ENCODE measurements at places on chromosomes 1 and 21.

DNA sequence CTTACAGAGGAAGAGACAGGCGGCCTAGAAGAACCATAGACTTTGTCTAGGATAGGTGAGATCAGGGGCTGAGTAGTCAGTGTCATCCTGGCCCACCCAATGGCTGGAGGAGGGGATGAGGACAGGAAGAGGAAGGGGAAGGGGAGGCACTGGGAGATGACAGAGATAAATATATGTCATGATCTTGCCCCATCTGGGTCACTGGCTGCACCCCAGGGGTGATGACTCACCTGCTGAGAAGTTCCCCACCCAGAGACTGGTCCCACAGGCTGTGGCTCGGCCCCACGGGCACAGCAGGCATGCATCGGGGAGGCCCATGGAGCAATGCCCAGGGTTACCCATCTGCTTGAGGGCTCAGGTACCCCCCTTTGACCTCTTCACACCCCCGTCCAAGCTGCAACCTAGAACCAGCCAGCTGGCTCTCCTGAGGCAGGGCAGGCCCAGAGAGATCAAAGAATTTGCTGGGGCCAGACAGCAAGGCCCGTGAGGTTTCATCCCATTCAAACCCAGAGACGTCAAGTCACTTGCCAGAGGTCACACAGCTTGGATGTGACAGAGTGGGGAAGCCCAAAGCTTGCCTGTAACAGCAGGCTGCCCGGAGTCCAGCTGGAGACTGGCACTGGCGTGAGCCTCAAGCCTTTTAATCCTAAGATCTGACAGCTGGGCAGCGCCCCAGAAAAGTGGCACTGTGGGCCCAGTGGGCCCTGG, 34.7 kb upstream of the CASZ1 start:
- no peaks in the 10 kb centered on the region for H3K27me3 ChIP-seq
- no peak overlapping the region for H3K27ac ChIP-seq
- H3K4me3 ChIP-seq, result no peak overlapping the region
- no peaks in the 10 kb centered on the region for H3K36me3 ChIP-seq
- H3K4me1 ChIP-seq, result peaks cover 12% of the 10 kb centered on the region

DNA sequence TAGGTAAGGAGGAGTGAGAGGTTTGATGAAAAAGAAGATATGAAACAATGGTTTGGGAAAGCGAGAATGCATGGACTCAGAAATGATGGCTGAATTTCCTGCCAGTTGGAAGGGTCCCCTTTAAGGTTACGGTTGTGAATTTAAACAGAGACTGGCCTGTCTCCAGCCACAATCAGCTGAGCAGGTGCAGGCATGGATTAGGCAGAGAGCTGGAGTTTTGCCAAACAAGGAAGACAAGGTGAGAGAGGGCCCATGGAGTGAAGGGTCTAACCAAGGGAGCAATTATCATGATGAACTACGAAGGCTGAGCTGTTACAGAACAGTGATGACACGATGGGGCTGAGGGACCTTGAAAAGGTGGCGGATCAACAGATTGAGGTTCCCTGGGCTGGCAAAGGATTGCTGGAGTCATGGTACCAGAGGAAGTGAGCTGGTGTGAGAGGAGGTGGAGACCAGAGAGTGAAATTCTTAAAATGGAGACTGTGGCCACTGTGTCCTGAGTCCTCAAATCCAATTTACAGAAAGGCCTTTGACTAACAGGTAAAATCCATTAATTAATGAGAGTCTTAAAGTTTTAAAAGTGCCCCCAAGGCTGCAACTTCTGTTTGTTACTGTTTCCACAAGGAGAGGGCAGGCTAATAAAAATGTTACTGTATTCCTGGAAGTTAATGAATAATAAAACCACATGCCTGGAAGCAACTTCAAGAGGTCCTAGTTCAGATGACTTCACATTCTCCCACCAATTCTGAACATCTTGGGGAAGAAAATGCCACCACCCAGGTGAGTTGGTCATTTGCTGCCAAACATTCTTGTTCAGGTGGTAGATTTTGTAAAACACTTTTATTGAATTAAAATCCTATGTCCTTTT, 41.5 kb downstream of the LHX9 start:
- H3K4me3 ChIP-seq, result no peak overlapping the region
- H3K4me1 ChIP-seq, result no peaks in the 10 kb centered on the region
- H3K27ac ChIP-seq, result no peak overlapping the region
- H3K27me3 ChIP-seq, result no peaks in the 10 kb centered on the region
- no peaks in the 10 kb centered on the region for H3K36me3 ChIP-seq
- DNase-seq, result no peak

DNA sequence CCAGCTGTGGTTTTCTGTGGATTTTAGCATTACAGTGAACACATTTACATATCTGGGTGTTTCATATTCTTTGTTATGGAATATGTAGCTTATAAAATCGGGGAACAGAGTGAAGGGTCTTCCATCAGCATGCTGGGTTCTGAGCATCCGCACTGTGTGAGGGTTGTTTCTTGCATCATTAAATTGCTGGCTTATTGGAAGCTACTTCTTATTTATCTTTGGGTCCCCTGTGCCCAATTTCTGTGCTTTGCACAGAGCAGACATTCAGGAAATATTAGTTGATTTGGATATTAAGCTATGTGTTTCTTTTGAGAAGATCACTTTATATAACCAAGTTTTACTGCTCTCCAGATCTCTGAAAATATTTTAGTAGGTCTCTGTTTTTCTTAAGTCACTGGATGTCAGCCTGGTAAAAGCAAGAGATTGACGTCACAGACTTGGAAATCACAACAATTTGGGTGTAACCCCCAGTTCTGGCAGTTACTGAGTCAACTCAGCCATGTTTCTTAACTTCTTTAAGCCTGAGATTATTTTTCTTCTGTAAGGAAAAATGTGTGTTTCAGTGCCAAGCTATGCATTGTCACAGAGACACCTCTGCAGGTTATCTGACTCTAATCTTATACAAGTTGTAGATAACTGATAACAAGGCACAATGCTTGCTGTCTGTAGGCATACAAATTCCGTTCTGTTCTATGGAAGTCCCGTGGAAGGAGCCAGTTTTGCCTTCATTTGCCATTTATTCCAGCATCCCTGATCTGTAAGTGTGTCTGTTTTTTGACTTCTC, 258.3 kb upstream of the KAZN start:
- no peaks in the 10 kb centered on the region for H3K36me3 ChIP-seq
- H3K27me3 ChIP-seq, result no peaks in the 10 kb centered on the region
- no peak overlapping the region for H3K27ac ChIP-seq
- no peaks in the 10 kb centered on the region for H3K4me1 ChIP-seq

GRCh38 chr1:6385488-6386191, 7.9 kb downstream of the ACOT7 start:
- H3K36me3 ChIP-seq, result no peaks in the 10 kb centered on the region
- H3K27ac ChIP-seq, result no peak overlapping the region
- no peaks in the 10 kb centered on the region for H3K27me3 ChIP-seq
- no peaks in the 10 kb centered on the region for H3K4me1 ChIP-seq

- H3K27me3 ChIP-seq, result no peaks in the 10 kb centered on the region
- no peak for DNase-seq
- no peak overlapping the region for H3K27ac ChIP-seq
- no peaks in the 10 kb centered on the region for H3K36me3 ChIP-seq
These were observed 29.6 kb downstream of the FAAH start for GRCh38 chr1:46423574-46424240.

- DNase-seq, result no peak
- H3K4me3 ChIP-seq, result no peak overlapping the region
- H3K27me3 ChIP-seq, result no peaks in the 10 kb centered on the region
- H3K27ac ChIP-seq, result no peak overlapping the region
These were observed 86.8 kb downstream of the SMYD3 start for GRCh38 chr1:246420300-246420699.

DNA sequence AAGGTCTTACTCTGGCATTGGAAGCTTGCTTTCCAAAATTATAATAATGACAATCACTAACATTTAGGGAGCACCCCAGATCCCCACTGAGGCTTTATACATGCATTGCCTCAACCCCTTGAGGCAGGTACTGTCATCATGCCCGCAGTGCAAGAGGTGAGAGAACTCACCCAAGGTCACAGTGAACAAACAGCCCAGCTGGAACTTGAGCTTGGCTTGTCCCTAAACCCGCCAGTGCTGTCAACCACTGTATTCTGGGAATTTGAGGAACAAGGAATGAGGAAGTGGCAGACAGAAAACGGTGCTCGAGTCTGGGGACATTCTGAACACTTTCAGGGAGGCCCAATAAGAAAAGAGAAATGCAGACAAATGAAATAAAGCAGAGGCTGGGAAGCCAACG, 34.6 kb upstream of the TLR5 start:
- no peaks in the 10 kb centered on the region for H3K4me1 ChIP-seq
- H3K27ac ChIP-seq, result no peak overlapping the region

- H3K4me1 ChIP-seq, result peaks cover 10% of the 10 kb centered on the region
- H3K36me3 ChIP-seq, result peaks cover 27% of the 10 kb centered on the region
- no peak overlapping the region for H3K4me3 ChIP-seq
- no peaks in the 10 kb centered on the region for H3K27me3 ChIP-seq
- H3K27ac ChIP-seq, result no peak overlapping the region
These were observed 85.1 kb downstream of the ENAH start for GRCh38 chr1:225567789-225568188.

DNA sequence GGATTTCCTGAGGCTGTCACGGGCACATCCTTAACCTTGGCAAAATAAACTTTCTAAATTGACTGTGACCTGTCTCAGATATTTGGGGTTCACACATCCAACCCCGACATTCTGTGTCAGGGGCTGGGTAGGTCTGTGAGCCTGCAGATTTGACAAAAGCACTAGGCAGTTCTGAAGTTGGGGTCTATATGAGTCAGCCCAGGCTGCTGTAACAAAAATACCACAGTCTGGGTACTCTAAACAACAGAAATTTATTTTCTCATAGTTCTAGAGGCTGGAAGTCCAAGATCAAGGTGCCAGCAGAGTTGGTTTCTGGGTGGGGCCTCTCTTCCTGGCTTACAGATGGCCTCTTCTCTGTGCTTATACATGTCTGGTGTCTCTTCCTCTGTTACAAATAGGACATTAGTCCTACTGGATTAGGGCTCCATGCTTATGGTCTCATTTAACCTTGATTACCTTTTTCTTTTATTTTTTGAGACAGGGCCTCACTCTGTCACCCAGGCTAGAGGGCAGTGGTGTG, 3.0 kb upstream of the CPLANE2 start:
- no peaks in the 10 kb centered on the region for H3K27me3 ChIP-seq
- H3K27ac ChIP-seq, result no peak overlapping the region
- no peak overlapping the region for H3K4me3 ChIP-seq
- no peaks in the 10 kb centered on the region for H3K36me3 ChIP-seq

GRCh38 chr1:211135342-211135950, 1.5 kb upstream of the KCNH1 start:
- peaks cover 63% of the 10 kb centered on the region for H3K27me3 ChIP-seq
- H3K27ac ChIP-seq, result no peak overlapping the region
- H3K36me3 ChIP-seq, result no peaks in the 10 kb centered on the region
- H3K4me3 ChIP-seq, result no peak overlapping the region

DNA sequence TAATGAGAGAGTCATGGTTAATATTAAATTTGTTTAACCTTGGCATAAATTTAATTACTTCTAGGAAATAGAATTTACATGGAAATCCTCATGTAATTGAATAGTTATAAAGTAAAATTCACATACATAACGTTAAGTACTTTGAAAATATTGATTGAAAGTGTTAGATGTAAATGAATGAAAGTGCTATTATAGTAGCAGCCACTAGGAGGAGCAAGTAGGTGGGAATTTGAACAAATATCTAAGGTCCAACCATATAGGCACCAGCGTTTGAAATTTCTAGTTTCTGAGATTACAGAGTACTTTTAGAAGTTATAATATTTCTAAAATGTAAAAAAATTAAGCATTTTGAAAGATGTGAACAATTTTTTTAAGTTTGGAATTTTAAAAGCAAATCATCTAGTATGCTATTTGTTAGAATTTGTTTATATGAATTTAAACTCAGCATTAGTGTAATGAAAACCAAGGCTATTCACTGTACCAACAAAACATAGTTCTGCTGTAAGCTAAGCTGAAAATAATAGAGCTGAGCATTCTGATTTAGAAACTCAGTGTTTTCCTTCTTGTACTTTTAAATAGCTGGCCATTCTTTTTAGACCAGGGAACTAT, 3.3 kb downstream of the B3GALT2 start:
- peaks cover 42% of the 10 kb centered on the region for H3K4me1 ChIP-seq
- DNase-seq, result no peak
- H3K27ac ChIP-seq, result no peak overlapping the region
- H3K27me3 ChIP-seq, result no peaks in the 10 kb centered on the region
- H3K36me3 ChIP-seq, result no peaks in the 10 kb centered on the region
- no peak overlapping the region for H3K4me3 ChIP-seq

- no peak overlapping the region for H3K27ac ChIP-seq
- DNase-seq, result no peak
- no peaks in the 10 kb centered on the region for H3K36me3 ChIP-seq
- no peaks in the 10 kb centered on the region for H3K27me3 ChIP-seq
- H3K4me3 ChIP-seq, result no peak overlapping the region
- H3K4me1 ChIP-seq, result no peaks in the 10 kb centered on the region
These were observed 149.1 kb downstream of the GREM2 start for GRCh38 chr1:240462766-240463395.

GRCh38 chr1:39755965-39756659, 15.0 kb downstream of the OXCT2 start:
- peaks cover 90% of the 10 kb centered on the region for H3K36me3 ChIP-seq
- DNase-seq, result no peak
- no peak overlapping the region for H3K4me3 ChIP-seq
- no peaks in the 10 kb centered on the region for H3K4me1 ChIP-seq
- H3K27ac ChIP-seq, result no peak overlapping the region

DNA sequence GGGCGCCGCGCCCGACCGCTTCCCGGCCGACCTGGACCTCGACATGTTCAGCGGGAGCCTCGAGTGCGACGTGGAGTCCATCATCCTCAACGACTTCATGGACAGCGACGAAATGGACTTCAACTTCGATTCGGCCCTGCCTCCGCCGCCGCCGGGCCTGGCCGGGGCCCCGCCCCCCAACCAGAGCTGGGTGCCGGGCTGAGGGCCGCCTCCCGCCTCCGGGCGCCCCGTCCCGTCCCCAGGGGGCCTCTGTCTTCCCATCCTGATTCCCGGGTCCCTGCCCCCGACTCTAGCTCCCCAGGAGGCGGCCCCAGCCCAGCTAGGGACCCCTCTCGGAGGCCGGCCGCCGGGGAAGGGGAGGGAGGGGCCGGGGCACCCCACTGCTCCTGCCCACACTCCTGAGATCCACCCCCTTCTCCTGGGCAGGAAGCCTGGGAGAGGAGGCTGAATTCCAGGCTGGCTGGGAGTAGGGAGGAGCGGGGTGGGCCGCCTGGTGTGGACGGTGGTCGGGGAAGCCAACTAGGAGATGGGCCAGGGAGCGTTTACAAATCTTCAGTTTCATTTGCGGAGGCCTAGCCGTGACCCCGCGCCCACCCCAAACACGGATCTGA, 21.4 kb downstream of the FOXO6 start:
- DNase-seq, result peak; percentile 72
- no peaks in the 10 kb centered on the region for H3K36me3 ChIP-seq
- H3K27me3 ChIP-seq, result no peaks in the 10 kb centered on the region
- H3K27ac ChIP-seq, result peak overlapping the region; percentile 66
- peaks cover 19% of the 10 kb centered on the region for H3K4me1 ChIP-seq

DNA sequence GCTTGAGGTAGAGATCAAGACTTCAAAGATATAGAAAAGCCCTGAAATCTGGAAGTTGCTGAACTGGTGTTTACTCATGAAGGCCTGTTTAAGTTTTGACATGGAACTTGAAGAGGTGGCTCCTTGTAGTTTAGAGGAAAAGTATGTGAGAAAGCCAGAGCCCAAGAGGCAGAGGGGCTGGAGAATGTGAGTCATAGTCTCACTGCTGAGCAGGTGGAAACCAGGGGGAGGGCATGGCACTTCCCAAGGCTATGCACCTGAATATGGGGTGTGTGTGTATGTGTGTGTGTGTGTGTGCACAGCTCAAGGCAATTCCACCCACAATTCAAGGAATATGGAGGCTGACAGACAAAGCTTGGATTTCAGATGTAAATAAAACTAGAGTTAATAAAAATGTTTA, 46.8 kb upstream of the C1orf198 start:
- H3K4me1 ChIP-seq, result peaks cover 14% of the 10 kb centered on the region
- no peaks in the 10 kb centered on the region for H3K27me3 ChIP-seq
- DNase-seq, result no peak
- H3K27ac ChIP-seq, result no peak overlapping the region

All from psoas muscle (tissue), 8 donors.